ENCODE measurements at places on chromosomes 7 and 10.

- DNase-seq, result no peak
These were observed 11.8 kb downstream of the DNAJB12 start for GRCh38 chr10:72342911-72343310.

DNA sequence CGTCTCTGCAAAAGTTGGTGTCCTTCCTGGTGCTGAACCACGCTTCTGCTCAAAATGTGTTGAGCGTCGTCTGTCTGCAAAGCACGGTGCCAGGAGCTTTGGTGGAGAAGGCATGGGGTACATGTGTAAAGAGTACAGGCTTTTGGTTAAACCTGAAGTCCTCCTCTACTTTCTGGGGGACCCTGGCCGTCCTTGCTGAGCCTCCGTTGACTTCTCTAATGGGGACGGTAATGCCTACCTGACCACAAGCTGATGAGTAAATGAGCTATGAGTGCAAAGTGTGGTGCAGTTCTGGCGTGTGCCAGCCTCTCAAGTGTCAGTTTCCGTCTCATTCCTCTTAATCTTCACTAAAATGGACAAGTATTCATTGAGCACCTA, 527 bp upstream of the HERPUD2 start:
- DNase-seq, result no peak

DNA sequence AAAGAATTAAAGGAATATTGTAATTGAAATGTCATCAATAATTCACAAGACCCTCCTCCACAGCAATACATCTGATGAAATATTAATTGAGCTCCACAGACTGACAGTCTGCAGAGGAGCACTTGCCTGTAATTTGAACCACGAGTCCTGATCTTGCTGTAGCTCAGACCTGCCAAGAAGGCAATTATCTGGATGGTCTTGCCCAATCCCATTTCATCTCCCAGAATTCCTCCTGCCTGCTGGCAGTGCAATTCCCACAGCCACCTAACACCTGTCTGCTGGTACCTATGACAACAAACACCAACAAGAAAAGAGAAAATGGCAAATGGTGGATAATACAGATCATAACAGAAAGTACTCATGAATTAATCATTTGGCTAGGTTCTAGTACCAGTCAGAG, 38.5 kb downstream of the ERCC6 start:
- DNase-seq, result no peak

GRCh38 chr7:12620371-12620770, 49.9 kb downstream of the SCIN start:
- no peak for DNase-seq

Data from stimulated activated naive B cell treated with anti-CD40 and anti-IgM and Interleukin-4, amounts not matched to agents 10 μg/mL and 1 μg/mL and 100 μg/mL, for 72 hours (primary cell).